ENCODE measurements at places on chromosomes 11 and 22.

DNA sequence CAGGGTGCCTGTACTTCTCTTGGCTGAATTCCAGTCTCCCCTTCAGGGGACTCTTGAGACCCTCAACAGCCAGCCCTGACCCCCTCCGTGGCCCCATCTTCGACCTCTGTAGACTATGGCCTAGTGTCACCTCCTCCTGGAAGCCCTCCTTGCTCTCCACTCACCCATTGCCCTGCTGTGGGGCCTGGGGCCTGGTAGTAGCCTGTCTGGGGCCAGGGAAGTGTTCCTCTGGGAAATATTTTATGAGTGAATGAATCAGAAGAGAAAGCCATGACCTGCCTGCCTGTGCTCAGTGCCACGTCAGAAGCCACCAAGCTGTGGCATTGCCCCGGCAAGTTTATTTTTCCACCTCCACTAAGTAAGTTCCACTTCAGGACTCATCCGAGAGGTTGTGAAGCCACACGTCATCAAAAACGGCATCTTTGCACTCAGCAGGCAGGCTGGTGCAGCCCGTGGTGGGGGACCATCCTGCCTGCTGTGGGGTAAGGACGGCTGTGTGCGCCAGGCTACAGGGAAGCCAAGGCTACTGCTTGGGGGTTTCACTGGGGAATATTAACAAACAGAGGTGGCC, 59.6 kb upstream of the PPARA start:
- no peak for DNase-seq

DNA sequence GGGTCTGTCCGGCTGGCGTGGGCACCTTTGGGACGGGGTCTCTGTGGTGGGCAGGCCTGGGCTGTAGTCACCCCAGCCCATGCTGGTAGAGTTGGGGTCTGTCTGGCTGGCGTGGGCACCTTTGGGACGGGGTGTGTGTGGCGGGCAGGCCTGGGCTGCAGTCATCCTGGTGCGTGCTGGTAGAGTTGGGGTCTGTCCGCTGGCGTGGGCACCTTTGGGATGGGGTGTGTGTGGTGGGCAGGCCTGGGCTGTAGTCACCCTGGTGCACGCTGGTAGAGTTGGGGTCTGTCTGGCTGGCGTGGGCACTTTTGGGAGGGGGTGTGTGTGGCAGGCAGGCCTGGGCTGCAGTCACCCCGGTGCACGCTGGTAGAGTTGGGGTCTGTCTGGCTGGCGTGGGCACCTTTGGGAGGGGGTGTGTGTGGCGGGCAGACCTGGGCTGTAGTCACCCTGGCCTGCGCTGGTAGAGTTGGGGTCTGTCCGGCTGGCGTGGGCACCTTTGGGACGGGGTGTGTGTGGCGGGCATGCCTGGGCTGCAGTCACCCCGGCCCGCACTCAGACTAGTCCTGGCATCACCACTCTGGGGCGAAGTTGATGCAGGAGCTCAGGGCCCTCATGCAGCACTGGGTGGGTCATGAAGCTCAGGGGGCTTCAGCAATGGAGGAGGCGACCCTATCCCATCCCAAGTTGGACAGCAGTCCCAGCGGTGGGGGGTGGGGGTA, 19.3 kb downstream of the PRR33 start:
- DNase-seq = no peak

DNA sequence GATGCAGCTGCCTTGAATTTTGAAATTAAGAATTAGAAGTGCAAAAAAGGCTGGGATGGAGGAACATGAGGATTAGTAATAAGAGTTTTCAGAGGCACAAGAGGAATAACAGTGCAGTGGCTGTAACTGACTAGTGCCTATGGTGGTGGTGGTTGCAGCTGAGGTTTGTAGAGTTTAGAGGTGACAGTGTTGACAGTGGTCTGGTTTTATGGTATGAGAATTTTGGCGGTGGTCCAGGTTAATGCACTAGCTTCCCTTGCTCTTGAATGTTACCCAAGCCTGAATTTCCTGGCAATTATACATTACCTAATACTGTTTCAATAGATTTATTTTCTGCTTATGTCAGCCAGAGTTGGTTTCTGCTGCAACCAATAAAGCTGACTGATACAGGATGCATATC, 112.8 kb upstream of the C11orf87 start:
- DNase-seq = no peak

DNA sequence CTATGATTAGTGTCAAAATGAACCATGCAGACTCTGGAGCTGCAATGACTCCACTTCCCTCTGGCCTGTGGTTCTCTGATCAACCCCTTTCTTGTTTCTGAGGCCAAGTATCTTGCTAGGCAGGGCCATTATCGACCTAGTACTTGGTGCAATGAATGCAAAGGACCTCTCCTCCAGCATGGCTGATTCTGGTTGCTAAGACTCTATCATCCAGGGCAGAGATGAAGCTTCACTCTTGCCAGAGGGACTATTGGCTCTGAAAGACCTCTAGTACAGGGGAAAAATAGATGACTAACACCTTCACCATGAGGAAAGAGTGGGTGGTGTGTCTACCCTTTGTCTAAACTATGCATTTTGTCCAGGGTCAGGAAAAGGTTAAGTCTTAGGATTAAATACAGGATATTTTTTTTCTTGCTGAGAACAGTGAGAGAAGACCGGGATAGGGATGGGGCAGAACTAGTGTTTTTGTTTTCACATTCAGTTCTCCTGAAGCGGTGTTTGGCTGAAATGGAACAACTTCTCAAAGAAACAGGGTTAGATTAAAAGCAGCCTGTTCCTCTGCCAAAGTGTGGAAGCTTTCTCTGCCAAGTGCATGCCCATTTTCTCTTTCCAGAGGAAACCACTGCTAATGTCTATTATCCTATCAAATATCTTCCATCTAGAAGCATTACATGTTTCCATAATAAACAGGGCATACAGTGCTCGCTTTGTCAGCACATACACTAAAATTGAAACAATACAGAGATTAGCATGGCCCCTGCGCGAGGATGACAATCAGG, 5.0 kb upstream of the MTFP1 start:
- no peak for DNase-seq

- no peak for DNase-seq
Observed at GRCh38 chr11:132648851-132649250, 883.5 kb downstream of the OPCML start.

DNA sequence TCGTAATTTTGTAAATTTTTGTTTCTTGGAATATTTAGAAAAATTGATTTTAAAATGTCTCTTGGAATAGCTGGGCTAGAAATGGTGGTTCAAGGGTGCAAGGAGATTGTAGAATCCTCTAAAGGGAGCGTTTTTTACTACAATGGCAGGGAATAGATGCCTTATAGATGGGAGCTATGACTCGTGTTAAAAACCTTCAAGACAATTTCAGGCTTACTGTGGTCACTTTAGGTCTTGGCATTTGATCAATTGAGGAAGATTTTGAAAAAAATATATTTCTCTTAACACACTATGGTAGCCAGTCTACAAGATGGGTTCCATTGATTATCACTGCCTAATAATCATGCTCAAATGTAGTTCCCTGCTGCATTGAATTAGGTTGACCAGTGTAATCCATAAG, 25.0 kb downstream of the METTL15 start:
- DNase-seq = no peak

- no peak for DNase-seq
Observed at GRCh38 chr22:49783926-49784629, 43.6 kb downstream of the BRD1 start.

GRCh38 chr11:47192111-47192510, 5.9 kb upstream of the PACSIN3 start:
- no peak for DNase-seq

DNA sequence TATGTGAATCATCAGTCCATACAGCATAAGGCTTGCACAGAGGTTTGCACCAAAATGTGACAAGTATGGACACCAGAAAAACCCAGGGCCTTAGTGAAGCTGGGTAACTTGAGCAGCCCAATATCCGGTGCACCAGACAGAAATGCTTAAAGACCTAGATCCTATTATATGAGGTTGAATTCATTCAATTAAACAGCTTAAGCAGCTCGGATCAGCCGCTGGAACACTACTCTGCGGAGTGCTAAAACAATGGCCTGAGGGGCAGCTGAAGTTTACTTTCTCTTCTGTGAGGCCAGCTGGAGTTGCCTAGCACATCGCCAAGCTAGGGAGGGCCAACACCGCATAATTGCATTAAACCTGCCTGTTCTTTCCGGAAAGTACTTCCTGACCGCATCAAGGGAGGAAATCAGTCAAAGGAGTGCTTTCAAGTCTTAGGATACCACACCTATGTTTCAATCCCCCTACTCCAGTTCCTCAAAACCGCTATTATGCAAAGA, 17.0 kb upstream of the FAM181B start:
- DNase-seq = no peak

- DNase-seq = no peak
Observed at GRCh38 chr11:104134745-104135144, 29.2 kb downstream of the PDGFD start.

GRCh38 chr11:19267567-19267966, 26.8 kb upstream of the E2F8 start:
- no peak for DNase-seq

DNA sequence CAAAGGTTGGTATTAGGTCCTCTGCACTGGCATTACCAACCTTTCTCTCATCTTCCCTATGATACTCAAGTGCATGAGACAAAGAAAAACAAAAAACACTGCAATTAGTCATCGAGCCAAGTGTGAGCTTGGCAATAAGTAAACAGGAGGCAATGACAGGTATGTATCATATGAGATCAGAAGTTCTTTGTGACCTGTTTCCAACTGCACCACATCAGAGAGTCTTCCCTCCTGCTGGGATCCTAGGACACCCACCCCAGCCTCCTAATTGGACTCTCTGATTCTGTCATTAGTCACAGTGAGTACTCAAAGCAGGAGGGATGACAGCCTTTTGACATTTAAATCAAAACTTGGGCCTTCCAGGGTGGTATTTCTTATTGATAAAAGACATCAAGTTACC, 7.8 kb upstream of the JAML start:
- DNase-seq = no peak

GRCh38 chr11:120827820-120828219, 196.1 kb upstream of the TBCEL start:
- DNase-seq = no peak

DNA sequence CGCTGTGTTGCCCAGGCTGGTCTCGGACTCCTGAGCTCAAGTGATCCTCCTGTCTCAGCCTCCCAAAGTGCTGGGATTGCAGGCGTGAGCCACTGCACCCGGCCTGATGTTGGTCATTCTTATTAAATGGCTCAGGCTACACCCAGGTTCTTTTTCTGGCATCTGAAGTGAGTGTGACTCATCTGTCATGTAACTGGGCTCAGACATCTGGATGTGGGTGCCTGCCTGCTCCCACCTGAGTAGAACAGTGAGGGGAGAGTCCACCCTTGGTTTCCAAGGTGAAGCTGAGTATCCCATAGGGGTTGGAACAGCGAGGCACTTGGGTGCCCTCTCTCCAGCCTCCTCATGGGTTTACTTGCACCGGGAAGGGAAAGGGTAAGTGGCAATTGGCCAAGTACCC, 36.7 kb upstream of the EIF3D start:
- no peak for DNase-seq

DNA sequence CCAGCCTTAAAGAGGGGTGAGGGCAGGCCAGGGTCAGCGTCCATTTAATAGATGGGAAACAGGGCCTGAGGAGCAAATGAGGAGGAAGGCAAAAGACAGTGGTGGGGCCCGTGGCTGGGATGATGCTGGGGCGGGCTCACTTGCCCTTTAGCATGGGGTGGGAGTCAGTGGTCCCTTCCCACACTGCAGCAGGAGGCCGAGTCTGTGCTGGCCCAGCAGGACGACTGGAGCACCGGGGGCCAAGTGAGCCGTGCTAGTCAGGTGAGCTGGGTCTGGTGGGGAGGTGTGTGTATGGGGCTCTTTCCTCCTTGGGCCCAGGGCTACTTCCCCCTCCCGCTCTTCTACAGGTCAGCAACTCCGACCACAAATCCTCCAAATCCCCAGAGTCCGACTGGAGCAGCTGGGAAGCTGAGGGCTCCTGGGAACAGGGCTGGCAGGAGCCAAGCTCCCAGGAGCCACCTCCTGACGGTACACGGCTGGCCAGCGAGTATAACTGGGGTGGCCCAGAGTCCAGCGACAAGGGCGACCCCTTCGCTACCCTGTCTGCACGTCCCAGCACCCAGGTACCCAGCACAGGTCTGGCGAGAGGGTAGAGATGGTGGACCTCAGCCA, 12.8 kb downstream of the SCYL1 start:
- no peak for DNase-seq

DNA sequence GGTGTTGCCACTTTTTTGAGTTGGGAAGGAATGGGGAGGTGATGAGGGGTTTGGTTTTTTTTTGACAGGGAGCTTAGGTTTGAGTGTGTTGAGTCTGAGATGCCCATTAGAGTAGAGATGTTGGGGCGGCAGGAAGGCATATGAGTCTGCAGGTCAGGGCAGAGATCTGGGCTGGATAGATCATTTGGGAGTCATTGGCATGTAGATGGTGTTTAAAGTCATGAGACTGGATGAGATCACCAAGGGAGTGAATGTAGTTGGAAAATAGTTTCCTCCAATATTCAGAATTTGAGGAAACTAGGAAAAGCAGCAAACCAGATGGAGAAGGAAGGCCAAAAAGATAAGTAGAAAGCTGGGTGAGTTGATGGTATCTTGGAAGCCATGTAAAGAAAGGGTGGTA, 2.1 kb upstream of the ANAPC15 start:
- no peak for DNase-seq

- DNase-seq = no peak
Observed at GRCh38 chr22:35308480-35309021, 8.9 kb downstream of the TOM1 start.

DNA sequence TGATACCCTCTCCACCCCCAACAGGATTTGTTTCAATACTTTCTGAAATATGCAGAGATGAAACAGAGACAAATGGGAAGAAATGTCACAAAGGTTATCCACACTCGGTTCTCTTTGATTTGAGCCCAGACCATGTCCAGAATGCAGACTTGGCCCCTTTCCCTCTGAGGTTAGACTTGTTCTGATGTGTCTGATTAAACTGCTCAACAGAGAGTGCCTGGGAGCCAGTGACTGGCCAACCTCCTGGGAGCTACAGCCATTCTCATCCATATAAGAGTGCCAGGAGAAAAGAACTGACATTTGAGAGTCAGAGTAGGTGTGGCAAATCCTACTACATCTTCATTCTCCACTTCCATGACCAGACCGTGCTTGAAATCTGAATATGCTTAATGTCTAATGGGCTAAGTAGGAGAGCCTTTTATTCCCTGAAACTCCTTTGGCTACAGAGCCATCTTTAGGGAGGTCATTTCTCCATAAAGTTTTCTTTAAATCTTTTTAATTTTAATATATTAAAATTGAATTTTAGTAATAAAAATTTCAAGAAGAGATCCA, 201.4 kb downstream of the BLID start:
- DNase-seq = no peak

DNA sequence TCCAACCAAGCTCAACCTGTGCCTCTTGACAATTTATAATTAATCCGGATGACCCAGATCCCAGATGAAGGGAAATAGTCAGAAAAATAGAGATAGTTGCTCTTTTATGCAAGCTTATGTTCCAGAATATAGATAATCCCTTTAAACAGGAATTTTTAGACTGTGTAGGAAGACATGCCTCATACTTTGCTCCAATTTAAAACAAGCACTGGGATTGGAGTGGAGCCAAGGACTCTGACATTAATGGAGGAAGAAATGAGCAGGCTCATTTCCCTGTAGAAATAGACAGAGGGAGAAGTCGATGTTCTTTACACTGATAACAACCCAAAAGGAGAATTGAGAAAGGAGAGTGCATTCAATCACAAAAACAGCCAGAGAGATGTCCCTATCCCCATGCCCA, 70.1 kb upstream of the LRRC55 start:
- no peak for DNase-seq

- no peak for DNase-seq
Observed at GRCh38 chr11:73538381-73538872, 59.5 kb downstream of the FAM168A start.

Data from smooth muscle cell of the brain vasculature (primary cell).